ENCODE measurements at places on chromosomes 5 and 9.
A peak's percentile ranks its signal among the peaks of the same experiment; 100 is the strongest.

GRCh38 chr5:167307042-167307441, 984.4 kb upstream of the WWC1 start:
- no peak for DNase-seq

DNA sequence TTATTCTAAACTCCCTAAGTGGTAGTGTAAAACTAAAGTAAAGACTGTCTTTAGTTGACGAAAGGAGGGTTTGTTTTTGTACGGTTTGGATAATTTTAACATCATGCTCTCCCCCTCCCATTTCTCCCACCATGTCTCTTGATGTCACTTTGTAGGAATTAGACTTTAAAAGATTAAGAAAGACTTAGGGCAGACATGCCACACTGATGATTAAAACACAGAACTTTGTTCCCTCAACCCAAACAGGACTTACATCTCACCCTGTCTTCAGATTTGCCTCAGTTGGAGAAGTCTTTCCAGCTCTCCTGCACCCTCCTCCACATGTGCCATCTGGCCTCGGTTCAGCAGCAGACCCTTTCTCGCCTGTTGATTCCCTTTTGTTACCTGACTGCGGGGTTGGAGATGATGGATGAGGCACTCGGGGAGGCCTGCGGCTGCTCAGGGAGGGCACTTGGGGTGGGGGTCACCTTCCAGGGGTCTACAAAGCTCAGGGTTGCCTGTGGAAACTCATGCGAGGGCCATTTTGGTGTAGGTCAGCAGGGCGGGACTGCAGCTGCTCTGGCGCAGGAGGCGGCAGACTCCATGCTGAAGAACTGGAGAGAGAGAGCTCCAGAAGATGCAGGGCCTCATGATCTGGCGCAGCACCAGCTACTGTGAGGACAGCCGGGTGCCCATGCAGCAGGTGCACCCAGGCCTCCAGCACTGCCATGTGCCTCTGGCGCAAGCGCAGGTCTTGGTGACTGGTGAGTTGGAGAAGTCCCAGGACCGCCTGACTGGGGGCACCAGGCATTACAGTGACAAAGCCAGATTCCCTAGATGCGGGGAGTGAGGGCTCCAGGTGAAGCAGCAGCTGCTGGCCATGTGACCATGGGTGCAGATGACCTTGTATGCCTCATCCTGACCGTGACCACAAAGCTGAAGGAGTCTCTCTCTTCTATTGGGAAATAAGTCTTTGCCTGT, 24.5 kb upstream of the EXOC3 start:
- peak; percentile 61 for DNase-seq

- no peak for DNase-seq
Measured at GRCh38 chr9:9563817-9564216, 1049.0 kb downstream of the PTPRD start.

GRCh38 chr9:134329886-134330285, 3.6 kb downstream of the RXRA start:
- DNase-seq = no peak

GRCh38 chr9:138097501-138097991, 220.0 kb downstream of the CACNA1B start:
- DNase-seq = no peak

GRCh38 chr5:74312746-74313145, 327.8 kb downstream of the ENC1 start:
- DNase-seq = no peak

- DNase-seq = no peak
Measured at GRCh38 chr5:137462816-137463520, 36.2 kb downstream of the SPOCK1 start.

GRCh38 chr9:131487621-131488031, 15.1 kb upstream of the POMT1 start:
- no peak for DNase-seq

DNA sequence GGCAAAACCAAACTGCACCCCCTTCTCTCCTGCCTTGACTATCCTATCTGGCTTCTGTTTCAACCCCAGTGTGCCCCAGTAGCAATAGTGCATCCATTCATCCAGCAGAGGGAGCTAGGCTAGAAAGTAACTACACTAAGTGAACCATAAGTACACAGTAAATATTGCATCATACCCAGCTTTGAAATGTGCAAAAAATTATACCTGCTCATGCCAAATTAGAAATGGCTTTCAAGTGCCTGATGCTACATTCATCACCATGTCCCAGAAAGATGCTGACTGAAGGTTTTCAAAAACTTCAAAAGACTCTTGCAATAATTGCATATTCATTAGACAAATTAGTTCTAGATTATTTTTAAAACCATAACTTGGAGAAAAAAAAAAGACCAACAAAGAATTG, 153.5 kb downstream of the PRELID2 start:
- DNase-seq = peak; percentile 64

DNA sequence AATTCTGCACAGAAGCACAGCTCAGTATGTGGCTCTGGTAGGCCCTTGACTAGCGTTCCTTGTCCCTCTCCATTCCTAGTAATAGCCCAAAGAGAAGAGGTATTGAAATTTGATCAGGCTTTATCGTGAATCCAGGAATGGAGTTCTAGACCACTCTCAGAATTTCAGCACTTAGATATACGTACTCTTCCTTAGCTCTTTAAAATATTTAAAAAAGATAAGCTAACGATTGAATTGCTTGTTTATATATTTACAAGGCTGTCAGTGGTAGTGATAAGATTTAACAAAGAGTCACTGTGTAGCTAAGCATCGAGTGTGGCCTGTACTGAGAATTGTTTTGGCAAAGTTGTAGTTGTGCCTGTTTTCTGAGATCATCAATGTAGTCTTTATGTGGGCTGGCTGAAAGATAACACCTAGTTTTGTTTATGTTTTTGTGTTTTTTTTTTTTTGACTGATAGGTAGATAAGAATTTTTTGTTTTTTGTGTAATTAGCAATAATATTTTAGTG, 2.5 kb downstream of the KIAA1958 start:
- no peak for DNase-seq

DNA sequence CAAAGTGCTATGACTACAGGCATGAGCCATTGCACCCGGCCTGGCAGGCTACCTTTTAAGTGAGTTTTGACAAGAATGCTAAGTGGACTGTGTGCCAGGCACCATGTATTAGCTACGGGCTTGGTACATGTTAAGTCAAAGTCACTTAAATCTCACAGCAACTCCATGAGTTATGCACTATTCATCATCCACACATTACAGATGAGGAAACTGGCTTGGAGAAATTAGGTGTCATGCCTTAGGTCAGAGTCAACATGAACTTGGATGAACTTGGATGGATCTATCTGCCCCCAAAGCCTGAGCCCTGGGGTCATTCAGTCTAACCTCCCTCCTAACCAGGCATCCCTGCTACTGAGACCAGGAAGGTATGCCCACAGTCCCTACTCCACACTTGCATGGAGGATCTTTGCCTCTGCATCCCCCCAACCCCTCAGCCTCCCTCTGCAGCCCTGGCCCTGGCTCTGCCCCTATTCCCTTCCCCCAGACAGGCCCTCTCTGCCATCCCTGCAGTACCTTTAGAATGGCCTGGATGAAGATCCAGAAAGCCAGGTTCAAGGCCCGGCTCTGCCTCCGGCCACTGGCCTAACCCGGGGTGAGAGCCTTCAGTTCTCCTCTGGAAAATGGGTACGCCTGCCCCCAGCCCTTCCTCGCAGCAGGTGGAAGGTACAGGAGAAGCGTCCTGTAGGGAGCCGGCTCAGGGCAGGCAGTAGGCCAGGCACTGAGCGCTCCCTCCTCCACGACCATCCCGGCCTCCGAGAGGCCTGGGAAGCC, 685 bp upstream of the ADGRD2 start:
- peak; percentile 9 for DNase-seq

DNA sequence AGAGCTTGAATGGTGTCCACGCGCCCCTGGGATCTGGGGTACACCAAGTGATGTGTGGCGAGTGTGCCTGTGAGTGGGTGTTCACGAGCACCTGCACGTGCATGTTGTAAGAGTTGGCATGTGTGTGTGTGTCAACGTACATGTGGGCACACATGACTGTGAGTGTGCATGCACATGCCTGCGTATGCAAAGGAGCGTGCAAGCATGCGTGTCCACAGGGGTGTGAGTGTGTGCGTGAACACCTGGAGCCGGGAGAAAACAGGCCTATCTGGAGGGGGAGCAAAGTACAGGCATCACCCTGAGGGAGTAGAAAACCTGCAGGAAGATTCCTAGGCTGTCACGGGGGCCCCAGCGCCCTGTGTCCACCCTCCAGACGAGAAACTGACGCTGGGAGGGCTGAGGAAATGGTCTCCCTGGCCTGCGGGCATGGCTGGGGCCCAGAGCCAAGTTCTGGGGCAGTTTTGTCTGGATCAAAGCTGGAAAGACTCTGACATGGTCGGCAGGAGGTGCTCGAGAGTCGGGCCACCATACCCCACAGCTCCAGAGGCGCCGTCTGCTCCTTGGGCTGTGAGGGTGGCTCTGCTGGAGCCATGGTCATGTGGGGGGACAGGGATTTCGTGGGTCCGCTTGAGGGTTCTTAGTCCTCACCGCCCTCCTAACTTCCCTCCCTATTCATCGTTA, 31.8 kb downstream of the PTGES start:
- no peak for DNase-seq

- DNase-seq = no peak
Measured at GRCh38 chr5:139164020-139164419, 34.1 kb downstream of the SIL1 start.

DNA sequence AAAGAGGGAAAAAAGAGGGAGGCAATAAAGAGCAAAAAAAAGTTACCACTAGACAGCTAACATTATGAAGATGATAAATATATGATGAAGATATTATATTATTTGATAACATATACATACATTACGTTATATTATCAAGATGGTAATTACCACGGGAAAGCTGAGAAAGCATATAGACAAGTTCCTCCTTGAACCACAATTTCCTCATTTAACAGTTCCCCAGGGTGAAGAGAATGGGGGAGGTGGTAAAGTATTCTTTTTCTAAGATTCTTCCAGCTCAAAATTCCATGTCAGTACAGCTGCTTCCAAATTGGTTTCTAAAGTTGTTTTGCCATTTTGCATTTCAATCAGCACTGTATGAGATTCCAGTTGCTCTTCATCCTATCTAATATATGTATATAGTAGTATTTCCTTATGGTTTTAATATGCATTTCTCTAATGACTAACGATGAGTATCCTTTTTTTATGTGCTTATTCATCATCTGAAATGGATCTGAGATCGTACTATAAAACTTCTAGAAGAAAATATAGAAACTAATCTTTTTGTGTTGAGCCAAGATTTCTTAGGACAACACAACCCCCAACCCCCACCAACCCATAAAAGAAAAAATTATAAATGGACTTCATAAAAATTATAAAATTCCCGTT, 49.5 kb upstream of the C9orf72 start:
- DNase-seq = no peak

- peak; percentile 22 for DNase-seq
Measured at GRCh38 chr5:107820429-107820828, 149.7 kb upstream of the EFNA5 start.

DNA sequence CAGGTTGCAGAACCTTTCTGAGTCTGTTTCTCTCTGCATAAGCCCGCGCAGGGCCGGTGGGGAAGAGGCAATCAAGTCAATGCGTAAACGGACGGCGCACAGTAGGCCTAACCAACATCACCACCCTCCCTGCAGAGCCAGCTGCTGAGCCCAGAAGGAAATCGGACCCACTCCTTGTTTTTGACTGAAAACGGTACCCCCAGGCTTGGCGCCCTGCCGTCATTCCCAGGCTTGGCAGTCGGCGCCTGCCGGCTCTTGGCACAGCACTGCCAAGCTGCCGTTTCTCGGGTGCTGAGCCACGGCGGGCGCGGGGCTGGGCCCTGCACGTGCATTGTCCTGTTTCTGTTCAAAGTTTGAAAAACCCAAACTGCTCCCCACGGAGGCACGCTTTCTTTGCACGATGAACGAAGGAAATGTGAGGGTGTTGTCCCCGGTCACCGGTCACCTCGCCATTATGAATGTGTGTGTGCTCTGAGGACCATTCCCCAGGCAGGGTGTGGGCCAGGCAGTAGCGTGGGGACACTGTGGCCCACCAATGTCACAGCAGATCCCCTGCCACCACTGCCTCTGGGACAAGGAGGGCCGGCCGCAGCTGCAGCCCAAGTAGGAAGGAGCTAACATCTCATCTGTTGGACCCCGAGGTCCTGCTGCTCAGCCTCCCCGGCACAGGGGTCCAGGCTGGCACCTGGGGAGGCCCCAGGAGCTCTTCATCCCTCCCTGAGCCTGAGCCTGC, 20.1 kb downstream of the FIBCD1 start:
- no peak for DNase-seq

Data from AG20443 (cell line).